ENCODE measurements at places on chromosomes 5 and 9.

DNA sequence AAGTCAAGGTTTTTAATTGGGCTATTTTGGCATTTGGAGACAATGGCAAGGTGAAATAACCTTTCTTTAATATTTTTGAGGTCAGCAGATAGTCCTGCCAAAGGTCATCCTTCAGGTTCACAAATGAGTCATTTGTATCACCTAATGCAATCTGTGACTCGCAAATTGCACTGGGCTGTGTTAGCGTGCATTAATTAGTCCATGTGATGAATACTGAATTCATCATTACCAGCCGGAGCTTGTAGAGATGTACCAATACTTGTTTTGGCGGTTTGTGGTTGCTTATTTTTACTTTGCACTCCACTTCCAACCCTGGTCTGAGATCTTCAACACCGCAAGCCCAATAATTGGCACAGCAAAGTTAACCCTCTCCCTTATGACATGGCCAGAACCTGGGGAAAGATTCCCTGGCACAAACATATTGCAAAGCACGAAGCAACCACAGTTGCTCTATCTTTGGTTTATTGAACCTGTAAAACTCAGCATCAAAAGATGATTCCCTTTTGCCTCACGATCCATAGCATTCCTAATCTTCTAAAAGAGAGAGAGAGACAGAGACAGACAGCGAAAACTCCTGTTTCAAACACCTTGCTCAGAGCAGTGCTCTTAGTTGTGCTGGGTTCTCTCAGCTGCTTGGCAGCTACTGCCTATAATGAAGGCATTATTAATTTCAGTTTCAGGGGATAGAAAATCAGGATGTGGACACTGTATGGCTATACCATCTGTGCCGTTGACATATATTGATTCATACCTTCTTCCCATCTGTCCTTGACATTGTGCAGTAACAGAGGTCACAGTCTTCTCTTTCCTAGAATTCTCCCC lies 178.1 kb downstream of the EBF1 start:
- no peak for DNase-seq

GRCh38 chr5:153629027-153629895 lies 138.8 kb downstream of the GRIA1 start:
- DNase-seq = no peak

- no peak for DNase-seq
Observed at GRCh38 chr9:121305269-121305994, 37.5 kb downstream of the GSN start.

GRCh38 chr5:113989278-113989912 lies 372.5 kb upstream of the KCNN2 start:
- no peak for DNase-seq

- no peak for DNase-seq
Observed at GRCh38 chr9:35407846-35408245, 82.1 kb upstream of the RUSC2 start.

GRCh38 chr9:128705051-128705965 lies 3.0 kb downstream of the PKN3 start:
- DNase-seq = no peak

GRCh38 chr9:83081846-83082245 lies 18.9 kb upstream of the RASEF start:
- no peak for DNase-seq

- no peak for DNase-seq
Observed at GRCh38 chr9:13508681-13509080, 229.2 kb upstream of the MPDZ start.

DNA sequence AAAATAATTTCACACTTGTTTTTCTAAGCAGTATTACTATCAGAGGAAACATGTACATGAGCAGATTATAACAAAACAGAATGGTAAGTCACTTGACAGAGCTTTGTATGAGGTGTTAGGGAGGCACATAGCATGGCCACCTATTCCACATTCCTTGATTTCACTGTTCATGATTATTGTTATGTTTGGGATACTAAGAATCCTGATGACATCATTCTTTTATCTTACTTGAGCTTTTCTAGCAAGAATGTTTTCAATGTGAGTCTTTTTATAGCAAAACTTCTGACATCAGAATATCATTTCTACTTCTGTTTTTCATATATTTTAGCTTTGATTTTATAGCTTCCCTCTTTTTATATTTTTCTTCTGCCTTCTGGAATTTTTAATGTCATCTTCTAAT lies 208.2 kb downstream of the DMRTA1 start:
- DNase-seq = no peak

All from BE2C (cell line).